Stimulated activated CD4-positive, alpha-beta T cell treated with anti-CD3 and anti-CD28 coated beads, Interleukin-15, amount 100 ng/mL, for 1 hour (primary cell): ENCODE measurements at places on chromosomes 7 and 10.

DNA sequence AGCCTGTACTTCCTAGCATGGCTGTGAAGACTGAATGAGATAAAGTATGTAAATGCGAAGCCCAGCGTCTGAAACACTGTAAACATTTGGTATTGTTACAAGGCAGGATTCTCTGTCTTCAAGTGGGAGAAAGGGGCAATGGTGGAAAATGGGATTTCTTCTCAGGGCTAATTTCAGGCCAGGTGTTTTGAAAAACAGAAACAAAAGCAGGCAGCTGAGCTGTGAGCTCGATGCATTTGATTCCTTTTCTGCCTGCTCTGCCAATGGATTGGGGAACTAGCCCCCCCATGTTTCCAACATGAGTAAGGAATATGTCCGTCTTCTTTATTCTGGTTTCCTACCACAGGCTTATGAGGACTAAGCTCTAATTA, 732.1 kb upstream of the AUTS2 start:
- DNase-seq = no peak

DNA sequence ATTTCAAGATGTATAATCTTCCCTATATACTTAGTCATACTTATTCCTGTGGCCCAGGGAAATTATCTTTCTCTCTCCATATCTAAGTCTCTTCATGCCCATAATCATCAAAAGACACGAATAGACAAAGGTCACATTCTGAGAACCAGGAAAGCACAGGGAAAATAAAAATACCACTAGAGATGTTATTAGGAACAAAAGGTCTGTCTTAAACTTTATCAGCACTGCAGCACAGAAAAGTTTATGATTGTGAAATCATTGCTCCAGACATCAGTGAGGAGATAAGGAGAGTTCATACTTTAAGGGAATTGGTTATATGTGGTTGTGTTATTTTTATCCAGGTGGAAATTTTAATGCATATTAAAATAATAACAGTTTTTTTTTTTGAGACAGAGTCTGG, 974.6 kb upstream of the CELF2 start:
- DNase-seq = no peak

DNA sequence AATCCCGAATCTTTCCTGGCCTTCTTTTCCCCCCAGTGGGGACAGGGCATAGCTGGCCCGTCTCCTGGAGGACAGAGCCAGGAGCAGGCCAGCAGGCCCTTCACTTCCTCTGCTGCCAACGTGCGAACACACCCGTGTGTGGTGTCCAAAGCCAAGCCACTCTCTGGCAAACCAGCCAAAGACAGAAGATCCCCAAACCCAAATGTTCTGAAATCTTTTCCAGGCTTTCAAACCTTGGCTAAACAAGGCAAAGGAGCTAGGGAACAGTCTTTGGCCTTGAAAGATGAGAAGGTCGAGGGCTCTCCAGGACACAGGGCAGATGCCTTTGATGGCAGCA, 63.0 kb downstream of the PROSER2 start:
- no peak for DNase-seq

DNA sequence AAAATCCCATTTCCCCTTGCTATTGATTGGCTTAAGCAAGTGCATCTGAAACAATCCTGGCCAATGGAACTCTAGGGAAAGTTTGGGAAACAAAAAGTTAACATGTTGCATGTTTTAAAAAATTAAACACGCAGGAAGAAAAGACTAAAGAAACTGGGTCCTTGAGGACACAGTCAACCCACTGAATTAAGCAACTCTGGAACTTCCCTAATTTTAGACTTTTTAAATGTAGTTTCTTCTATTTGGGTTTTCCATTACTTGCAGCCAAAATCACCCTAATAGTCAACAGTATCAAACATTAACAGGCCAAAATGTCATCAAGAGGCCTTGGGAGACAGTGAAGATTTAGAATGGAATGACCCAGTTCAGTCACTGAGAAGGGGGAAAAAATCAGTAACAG, 40.6 kb downstream of the OSBPL3 start:
- DNase-seq = no peak

DNA sequence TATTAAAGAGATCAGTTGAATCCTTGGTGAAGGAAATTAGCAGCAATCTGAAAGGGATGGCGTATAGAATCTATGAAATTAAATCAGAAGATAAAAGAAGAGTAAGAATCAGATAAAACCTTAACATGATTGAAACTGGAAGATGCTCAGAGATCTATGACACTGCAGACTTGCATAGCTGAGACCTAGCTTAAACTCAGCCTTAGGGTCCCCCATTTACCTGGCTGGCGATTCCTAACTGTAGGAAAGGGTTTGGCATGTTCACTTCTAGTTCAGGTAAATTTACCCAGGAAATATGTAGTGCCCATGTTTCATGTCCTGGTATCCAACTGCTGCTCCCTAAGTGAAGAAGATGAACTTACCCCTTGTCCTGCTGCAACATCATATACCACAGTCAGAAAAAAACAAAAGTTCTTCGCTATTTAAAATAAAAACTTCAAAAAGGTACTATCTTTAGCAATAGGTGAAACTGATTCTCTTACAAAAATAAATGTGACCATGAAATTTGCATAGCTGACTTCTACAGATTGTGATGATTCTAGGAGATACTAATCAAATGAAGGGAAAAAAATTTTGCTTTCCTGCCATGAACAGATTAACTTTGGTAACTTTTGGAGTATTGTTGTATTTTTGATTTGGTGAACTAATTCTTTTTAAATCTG, 47.8 kb upstream of the TMEM243 start:
- DNase-seq = no peak

DNA sequence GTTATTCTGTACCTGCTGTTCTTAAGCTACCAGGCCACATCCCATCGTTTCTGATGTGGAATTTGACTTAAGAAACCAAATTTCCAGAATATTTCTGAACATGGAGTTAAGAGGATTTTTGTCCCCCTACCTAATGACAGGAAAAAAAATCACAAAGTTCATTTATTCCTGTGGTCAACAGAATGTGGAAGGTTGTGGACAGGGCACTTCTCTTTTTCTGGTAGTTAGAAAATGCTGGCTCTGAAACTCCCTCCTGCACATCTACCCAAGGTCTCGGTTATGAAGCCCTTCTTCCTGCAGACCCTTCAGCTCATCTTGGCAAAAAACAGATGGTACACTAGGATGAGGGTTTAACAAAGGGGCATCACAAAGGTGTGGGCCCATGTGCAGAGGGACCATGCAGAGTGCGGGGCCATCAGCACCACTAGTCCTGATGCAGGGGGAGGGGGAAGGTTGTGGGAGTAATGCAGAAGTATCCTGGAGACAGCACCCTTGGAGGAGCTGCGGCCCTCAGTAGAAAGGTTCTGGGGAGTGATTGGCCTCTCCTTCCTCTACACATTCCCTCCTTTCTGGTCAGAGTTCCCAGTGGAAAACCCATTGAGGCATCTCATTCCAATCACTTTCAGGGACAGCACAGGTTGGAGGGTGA, 9.8 kb downstream of the ALOX5 start:
- DNase-seq = no peak

DNA sequence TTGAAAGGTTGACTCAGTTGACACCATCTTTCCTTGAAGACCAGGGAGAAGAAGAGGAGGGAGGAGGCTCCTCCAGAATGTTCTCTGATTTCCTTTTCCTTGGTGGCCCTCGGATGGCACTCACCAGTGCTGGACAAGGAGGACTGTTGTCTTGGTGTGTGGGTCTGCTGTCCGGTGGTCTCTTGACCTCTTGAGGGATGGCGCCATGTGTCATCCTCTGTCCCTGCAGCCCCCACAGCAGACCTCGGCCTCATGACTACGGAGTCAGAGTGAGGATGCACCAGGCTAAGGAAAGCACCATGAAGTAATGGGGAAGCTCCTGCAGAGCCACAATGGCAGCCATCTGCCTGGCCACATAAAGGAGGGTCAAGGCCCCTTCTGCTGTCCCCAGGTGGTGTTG, 475.0 kb downstream of the GLRX3 start:
- DNase-seq = no peak

DNA sequence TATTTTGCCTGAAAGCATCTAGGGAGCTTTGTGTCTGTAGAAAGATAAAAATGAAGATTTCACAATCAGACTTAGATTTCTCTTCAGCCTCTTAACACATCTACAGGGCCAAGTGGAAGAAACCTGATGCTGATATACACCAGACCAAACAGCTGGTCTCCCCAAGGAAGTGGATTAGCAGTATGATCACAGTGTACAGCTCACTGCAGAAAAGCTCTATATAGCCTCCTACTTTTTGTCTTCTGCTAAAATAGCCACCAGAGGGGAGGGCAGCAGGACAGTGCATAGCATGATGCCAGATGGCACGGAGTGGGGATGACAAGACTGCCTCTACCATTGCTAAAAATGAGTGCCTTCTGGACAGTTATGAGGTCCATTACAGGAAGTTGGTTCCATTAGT, 16.0 kb downstream of the FAM13C start:
- DNase-seq = no peak

DNA sequence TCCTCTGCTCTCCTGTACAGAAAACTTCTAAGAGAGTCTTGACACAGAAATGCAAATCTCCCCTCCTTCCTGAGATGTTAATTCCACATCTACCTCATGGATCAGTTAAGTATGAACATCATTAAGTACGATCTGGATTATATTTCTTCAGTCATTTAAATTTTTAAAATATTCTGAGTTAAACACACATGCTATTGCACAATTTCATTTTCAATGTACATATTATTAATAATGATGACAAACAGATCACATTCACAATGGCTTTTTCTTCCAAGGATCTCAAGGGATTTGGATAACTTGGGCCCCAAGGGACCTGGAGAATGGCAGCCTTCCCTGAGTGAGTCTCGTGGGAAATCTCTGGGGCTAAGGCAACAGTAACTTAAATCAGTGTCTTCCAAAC, 16.2 kb downstream of the BEND7 start:
- no peak for DNase-seq

DNA sequence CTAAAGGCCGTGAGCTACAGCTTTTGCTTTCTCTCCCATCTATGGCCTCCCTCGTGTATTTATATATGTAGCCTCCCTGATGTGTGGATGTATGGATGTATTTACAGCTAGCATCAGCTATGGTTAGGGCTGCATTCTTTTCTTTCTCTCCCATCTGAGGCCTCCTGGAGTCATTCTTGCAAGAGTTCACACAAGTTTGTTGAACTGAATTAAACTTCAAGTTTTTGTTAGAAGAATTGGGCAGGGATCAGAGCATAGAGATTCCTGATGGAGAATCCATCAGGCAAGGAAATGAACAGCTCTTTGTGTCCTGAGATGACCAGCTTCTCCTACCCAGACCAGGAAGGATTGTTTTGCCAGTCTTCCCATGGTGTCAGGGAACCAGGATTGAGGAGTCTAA, 60.3 kb downstream of the AHCYL2 start:
- DNase-seq = no peak

- DNase-seq = no peak
Measured at GRCh38 chr7:158407581-158408317, 179.9 kb downstream of the PTPRN2 start.

- no peak for DNase-seq
Measured at GRCh38 chr10:29068966-29069365, 219.9 kb upstream of the LYZL1 start.

- no peak for DNase-seq
Measured at GRCh38 chr10:78351809-78352208, 318.1 kb downstream of the RPS24 start.

DNA sequence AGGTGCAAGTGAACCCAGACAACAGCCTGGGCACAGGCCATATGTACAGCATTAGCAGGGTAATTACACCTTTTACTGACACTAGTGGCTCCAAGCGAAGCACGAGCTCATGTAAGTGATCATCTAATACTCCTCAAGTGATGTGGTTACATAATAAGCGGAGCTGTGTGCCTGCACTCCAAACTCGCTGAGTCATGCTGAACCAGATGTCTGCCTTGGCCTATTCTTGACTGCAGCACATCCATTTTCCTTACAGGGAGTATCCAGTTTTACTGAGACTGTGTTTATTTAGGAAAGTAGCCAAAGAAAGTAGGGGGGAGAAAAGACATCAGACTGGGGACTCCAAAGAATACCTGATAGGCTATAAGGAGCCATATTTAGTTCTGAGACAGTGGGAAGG, 90.1 kb downstream of the GRM3 start:
- no peak for DNase-seq

GRCh38 chr10:91556691-91557566, 75.9 kb downstream of the PPP1R3C start:
- DNase-seq = no peak

DNA sequence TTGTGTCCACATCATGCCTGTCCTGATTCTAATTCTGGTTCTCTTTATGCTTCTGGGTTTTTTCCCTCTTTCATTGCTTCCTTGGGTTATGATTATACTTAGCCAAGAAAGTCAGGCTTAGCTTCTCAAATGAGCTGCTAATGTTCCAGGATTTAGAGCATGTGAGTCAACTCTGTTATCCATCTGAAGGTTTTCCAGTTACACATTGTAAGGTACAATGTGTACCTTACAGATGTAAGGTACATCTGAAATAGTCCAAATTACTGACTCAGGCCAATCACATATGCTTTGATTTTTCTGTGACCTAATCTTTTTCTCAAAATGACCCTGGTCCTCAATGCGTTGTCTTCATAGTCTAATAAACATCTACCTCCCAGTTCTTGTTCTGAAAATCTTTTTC, 13.3 kb upstream of the MIOS start:
- no peak for DNase-seq

- DNase-seq = peak; percentile 63
Measured at GRCh38 chr7:128135515-128136214, 104.4 kb upstream of the LRRC4 start.

- DNase-seq = no peak
Measured at GRCh38 chr10:52890281-52890680, 117.7 kb upstream of the MBL2 start.

DNA sequence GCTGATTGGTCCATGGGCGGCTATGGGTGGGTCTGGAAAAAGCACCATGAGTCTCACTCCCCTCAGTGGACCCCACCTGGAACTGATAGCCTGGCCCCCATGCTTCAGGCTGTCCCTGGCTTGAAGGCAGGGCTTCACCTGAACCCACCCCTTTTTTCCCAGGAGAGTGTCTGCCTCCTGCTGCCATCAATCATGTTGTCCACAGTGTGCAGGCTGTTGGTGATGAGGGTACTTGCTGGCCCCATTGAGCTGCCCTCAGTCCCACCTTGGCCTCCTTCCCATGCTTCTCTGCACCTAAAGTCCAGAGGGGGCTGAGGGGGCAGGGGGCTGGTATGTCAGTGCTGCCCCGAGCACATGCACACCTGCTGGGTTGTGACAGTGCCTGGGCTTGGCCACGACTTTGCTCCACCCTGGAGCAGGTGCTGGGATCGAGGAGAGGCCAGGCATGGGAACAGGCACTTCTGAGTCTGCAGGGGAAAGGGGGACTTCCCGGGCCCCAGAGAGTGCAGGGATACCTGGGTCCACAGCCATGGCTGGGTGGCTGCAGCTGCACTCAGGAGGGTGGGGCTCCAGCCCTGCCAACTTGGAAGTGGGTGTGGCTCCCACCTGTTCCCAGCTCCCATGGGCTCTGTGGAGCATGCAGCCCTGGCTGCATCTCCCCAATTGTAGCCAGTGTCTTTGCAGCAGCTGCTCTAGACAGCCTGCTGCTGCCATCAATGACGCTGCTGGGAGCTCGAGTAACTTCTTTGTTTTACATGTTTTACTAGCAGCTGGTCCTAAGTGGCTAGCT, 56.9 kb downstream of the ADK start:
- no peak for DNase-seq

- DNase-seq = no peak
Measured at GRCh38 chr7:127514499-127514898, 70.9 kb downstream of the GCC1 start.

- DNase-seq = no peak
Measured at GRCh38 chr10:43360086-43360485, 11.3 kb upstream of the FXYD4 start.
